Left ventricle myocardium superior (tissue), 1 donor: ENCODE measurements at places on chromosomes 3 and 15. TPM values are rescaled to one million over a fixed set of nuclear protein-coding genes. Genes with fewer than 3 reads are reported as not detected.

The CHRM5 gene
- total RNA-seq, result not detected

The STX19 gene
- total RNA-seq, result not detected

The TM4SF1 gene
- 112 TPM for total RNA-seq

The PLD1 gene
- total RNA-seq, result 75.1 TPM

The PLSCR5 gene
- total RNA-seq, result not detected

The SLC25A36 gene
- total RNA-seq, result 86.2 TPM

The LRRC34 gene
- total RNA-seq, result 1.6 TPM

The TXNRD3 gene
- total RNA-seq, result 5.0 TPM

The PAQR5 gene
- total RNA-seq, result 1.7 TPM

The FGF12 gene
- total RNA-seq, result 450 TPM

The EEF1AKMT4 gene
- 1.6 TPM for total RNA-seq

The SLC28A2 gene
- total RNA-seq, result not detected

The C15orf39 gene
- total RNA-seq, result 14.8 TPM

The RLBP1 gene
- not detected for total RNA-seq

The GRM2 gene
- 0.07 TPM for total RNA-seq

The BTLA gene
- not detected for total RNA-seq

The LSAMP gene
- 19.9 TPM for total RNA-seq

The LNP1 gene
- 2.8 TPM for total RNA-seq

The RASGRF1 gene
- not detected for total RNA-seq

The CFAP100 gene
- total RNA-seq, result not detected

The NEK10 gene
- 16.9 TPM for total RNA-seq

The HCN4 gene
- total RNA-seq, result 21.1 TPM

The HTR3E gene
- total RNA-seq, result not detected

The C3orf85 gene
- total RNA-seq, result not detected

The ALDH1L1 gene
- total RNA-seq, result 16.6 TPM

The PIERCE2 gene
- total RNA-seq, result 7.2 TPM

The GOLGA8R gene
- total RNA-seq, result 5.2 TPM

The POLR2M gene
- total RNA-seq, result 42.2 TPM

The REC114 gene
- total RNA-seq, result 0.84 TPM

The SYNPR gene
- total RNA-seq, result not detected

The CADPS gene
- total RNA-seq, result 14.3 TPM

The ANKUB1 gene
- not detected for total RNA-seq

The EFHB gene
- total RNA-seq, result not detected

The ASB7 gene
- total RNA-seq, result 6.8 TPM

The WNT7A gene
- not detected for total RNA-seq

The ST6GAL1 gene
- total RNA-seq, result 75.9 TPM

The SAMD7 gene
- total RNA-seq, result not detected

The GOLGA6A gene
- total RNA-seq, result not detected

The SAXO2 gene
- total RNA-seq, result 2.6 TPM

The ITIH1 gene
- total RNA-seq, result not detected

The MED12L gene
- 0.10 TPM for total RNA-seq

The CCDC33 gene
- not detected for total RNA-seq

The NDN gene
- total RNA-seq, result 35.5 TPM

The TMEM108 gene
- total RNA-seq, result 0.52 TPM

The SPTSSB gene
- 0.20 TPM for total RNA-seq

The ABI3BP gene
- 23.4 TPM for total RNA-seq

The NUP210 gene
- total RNA-seq, result 3.9 TPM

The TMEM40 gene
- 2.8 TPM for total RNA-seq

The DPPA4 gene
- not detected for total RNA-seq
